ENCODE measurements at places on chromosomes 5 and 9.

DNA sequence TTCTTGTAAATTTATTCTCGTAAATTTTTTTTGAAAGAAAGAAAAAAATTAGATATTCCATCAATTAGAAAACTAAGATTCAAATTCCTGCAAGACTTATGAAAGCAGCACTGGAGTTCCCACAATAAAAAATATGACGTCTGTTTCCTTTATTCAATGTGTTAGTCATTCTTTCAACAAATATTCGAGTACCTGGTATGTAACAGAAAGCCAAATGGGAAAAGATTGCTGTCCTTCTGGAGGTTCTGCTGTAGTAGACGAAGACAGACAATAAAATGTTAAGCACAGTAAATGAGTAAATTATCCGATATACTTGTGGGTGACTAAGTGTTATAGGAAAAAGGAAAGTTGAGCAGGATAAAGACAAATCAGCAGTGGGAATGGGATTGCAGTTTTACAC is 92.2 kb downstream of the ADAMTSL1 start:
- DNase-seq, result no peak

- DNase-seq, result no peak
These were observed 826 bp upstream of the PRDM9 start for GRCh38 chr5:23506329-23507236.

DNA sequence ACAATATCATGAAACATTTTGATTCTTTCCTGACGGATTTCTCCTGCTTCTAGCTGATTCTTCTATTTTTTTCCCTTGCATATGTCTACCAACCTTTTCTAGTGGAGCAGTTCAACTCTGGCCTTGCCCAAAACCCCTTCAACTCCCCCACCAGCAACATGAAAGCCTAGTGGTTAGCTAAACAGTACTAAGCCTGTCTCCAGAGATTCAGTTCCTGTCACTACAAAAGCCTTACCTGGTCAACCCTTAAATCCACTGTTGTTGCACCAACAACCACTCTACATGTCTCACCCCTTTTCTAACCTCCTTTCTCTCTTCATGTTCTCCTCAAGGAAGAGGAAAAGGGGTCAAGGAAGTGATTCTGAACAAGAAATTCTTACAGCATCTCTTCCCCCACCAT is 74.8 kb upstream of the PIK3R1 start:
- DNase-seq, result no peak

- DNase-seq, result no peak
These were observed 176.6 kb upstream of the KCNN2 start for GRCh38 chr5:114185274-114185673.

GRCh38 chr5:141913560-141914198 is 10.0 kb upstream of the DELE1 start:
- DNase-seq, result no peak

DNA sequence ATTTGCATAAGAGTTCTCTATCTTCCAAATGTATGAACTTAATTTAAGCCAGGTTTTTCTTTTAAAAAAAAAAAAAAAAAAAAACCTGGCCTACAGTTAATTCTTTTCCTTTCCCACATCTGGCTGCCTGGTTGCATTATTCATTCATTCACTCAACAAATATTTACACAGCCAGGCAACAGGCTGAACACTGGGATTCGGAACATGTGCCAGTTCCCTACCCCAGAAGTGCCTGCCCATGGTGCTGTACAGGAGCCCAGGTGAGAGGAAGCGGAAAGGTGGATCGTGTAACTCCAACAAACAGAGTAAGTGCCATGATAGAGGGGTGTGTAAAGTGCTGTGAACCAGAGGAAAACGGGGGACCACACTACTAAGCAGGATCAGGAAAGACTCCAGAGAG is 93.6 kb downstream of the CDK5RAP2 start:
- DNase-seq, result no peak
